ENCODE measurements at places on chromosomes 7 and 10.

DNA sequence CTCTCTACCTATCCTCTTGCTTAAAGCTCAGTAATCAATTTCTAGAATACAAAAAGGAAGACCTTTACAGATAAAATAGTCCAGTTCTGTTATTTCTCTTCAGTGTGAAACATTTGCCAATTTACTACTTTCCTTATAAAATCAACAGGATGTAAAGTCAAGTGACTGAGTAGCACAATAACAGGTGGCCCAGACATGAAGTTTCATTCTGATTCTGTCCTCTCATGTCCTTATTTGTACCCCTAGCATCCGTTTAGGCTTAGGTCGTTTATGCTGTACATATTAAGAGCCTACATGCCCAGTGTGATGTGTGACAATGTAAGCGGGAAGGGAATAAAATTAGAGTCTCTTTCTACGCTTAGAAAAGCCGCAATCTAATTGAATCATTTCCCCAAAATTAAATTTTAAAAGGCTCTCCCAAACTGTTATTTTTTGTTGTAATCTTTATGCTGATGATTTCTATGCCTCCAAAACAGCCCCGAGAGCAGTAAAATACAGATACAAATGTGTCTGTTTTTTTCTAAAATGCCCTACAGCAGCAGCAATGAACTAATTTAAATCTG is 29.1 kb downstream of the EPC1 start:
- no peak for DNase-seq

DNA sequence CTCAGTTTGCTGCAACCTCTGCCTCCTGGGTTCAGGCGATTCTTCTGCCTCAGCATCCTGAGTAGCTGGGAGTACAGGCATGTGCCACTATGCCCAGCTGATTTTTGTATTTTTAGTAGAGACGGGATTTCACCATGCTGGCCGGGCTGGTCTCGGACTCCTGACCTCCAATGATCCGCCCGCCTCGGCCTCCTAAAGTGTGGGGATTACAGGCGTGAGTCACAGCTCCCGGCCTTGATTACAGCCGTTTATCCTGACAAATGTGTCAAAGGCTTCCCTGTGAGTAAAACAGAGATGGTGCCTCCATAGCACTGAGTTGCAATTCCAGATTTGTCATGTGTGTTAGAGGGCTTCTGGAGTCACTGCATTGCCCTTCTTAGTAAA is 273.7 kb downstream of the CCDC3 start:
- no peak for DNase-seq

GRCh38 chr10:35341521-35341920 is 5.2 kb downstream of the CCNY start:
- DNase-seq: no peak

DNA sequence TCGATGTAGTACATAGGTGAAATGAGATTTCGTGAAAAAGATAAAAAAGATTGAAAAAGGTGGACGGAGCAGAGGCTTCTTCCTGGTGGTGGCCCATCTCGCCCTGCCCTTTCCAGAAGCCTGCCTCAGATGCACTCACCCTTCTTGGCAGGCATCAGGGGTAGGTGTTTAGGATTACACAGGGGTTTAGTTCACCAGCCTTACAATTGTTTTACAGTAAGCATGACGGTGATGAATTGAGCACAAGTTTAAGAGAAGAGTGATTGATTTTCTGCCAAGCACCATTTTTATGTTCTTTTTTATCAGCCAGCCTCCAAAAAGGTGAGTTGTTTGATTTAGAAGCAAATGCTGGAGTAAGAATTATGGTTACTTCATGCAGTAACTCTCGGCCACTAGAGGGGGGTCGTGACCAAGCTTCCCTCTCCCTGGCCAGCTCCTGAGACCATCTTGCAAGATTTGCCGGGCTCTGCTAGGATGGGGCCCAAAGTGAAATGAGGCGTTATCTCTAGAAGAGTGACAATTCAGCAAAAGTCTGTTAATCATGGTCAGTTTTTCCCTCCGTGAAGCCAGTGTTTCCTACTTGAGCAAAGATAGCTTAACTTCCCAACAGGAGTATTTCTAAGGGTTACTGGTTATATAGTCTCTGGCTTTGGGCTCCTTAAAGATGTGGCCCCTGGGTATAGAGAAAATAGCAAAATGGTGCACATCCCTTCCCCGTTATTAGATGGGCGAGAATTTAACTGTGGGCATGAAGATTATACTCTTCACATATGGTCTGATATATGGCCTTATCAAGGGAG is 228.8 kb downstream of the BMPER start:
- peak; percentile 41 for DNase-seq

DNA sequence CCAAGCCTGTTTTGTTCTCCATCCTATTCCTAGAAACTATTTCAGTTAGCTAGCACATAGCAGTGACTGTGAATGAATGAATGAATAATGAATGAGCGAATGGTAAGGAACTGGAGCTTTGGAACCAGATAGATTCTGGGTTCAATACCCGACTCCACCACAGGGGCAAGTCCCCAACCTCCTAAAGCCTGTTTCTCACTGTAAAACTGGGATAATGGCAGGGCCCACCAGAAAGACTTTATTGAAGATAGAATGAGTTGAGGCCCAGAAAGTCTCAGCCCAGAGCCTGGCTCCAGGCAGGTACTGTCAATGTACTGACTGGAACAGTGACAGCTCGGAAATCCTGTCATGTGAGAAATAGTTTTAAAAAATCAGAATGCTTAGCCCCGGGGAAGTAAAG is 1.1 kb upstream of the CDH23 start:
- DNase-seq: no peak

DNA sequence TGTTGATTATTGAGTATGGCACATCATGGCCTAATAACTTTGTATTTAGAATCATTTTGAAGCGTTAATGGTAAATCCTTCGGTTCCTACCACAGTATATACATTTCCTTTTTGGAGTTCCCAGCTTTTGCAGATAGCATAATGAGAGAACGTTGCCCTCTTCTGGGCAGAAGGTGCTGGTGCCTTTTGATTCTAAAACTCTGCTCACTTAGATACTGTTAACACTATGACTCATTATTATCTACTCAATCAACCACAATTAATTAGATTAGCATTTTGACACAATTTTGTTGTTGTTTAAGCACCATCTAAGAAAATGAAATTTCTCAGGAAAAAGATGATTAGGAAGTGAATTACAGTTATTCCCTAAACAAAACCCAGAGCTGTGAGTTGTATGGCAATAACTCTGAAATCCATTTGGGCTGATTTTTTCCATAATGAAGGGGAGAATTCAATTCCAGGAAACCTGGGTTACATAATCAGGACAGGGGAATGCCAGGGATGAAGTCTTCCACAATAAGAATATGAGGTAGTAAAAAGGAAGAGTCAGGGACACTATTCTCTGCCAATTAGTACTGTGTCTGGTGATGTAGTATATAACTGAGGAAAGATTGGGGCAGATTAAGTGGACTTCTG is 11.5 kb upstream of the DLD start:
- no peak for DNase-seq

DNA sequence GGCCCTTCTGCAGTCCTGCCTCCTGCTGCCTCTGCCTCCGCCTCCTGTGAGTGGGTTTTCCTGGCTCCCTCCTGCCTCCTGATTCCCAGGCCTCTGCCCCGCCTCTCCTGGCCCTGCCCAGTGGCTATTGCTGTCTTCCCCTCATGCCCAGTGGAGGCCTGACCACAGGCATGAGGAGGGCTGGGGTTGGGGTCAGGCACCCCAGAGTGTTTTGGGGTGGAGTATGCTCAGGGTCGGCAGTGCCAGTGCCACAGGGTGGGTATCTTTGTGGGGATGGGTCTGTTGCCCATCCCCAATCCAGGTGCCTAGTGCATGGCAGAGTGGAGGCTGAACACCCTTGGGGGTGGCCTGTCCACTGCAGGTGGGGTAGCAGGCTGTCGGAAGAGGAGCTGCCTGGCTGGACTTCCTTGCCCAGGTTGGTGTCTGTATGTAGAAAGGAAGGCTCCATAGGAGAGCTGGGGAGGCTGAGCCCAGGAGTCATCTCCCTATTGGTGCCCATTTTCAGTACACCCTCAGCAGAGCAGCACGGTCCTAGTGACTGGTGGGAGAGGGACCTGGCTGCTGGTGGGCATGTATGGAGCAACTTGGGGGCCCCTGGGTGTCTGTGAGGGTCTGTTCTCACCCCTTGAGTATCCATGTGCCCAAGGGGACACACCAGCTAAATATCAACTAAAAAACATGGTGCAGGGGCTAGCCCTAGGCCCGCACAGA is 62.2 kb downstream of the ARHGAP22 start:
- no peak for DNase-seq

GRCh38 chr7:151058781-151059366 is 515 bp upstream of the SLC4A2 start:
- no peak for DNase-seq

GRCh38 chr10:80144067-80144695 is 11.7 kb downstream of the PLAC9 start:
- no peak for DNase-seq
